ENCODE measurements at places on chromosomes 7 and 10.
A peak's percentile ranks its signal among the peaks of the same experiment; 100 is the strongest.

DNA sequence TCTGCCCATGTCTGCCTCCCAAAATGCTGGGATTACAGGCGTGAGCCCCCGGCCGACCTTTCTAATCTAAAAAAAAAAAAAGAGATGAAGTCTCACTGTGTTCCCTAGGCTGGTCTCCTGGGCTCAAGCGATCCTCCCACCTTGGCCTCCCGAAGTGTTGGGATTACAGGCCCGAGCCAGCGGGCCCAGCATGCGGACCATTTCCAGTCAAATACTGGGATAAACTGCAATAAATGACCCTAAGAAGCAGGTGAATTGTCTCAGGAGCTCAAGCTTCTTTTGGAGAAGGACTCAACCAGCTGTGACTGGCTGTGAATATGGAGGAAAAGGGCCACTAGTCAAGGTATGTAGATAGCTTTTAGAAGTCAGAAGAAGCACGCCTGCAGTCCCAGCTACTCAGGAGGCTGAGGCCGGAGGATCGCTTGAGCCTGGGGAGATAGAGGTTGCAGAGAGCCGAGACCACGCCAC lies 550 bp upstream of the CREM start:
- no peak for DNase-seq

- DNase-seq, result no peak
These were observed 6.9 kb downstream of the FRAT2 start for GRCh38 chr10:97327348-97328294.

- DNase-seq, result no peak
These were observed 2.0 kb upstream of the PITX3 start for GRCh38 chr10:102243309-102243708.

- DNase-seq, result no peak
These were observed 952 bp downstream of the SRRM3 start for GRCh38 chr7:76202666-76203030.

- DNase-seq, result peak; percentile 15
These were observed 69.8 kb downstream of the LSMEM1 start for GRCh38 chr7:112550468-112551060.

- no peak for DNase-seq
These were observed 412.5 kb upstream of the SEMA3C start for GRCh38 chr7:81331061-81332018.

GRCh38 chr7:30835396-30835915 lies 64.2 kb downstream of the MINDY4 start:
- no peak for DNase-seq

GRCh38 chr7:24824896-24825295 lies 67.6 kb upstream of the GSDME start:
- no peak for DNase-seq

DNA sequence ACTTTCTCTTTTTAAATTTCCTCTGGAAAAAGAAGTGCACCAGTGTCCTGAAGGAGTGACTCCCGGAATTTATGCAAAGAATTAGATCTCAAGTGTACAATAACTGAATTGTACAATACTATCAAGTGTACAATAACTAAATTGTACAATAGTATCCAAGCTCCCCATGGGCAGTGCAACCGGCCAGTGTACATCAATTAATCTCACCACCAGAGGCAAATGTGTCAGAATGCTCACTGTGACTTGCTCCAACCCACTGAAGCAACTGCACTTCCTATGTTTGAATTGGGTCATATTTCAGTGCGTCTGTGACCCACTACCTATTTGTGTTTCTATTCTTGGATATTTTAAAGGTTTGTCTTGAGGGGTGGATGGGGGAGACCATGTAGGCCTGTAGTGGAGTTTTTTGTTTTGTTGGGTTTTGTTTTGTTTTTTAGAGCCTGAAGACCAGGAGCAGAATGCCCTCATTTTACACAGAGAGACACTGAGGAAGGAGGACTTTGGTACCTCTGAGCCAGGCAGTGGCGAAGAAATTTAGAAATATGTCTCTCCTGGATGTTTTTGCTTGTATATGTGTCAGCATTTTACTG lies 78.5 kb upstream of the CTTNBP2 start:
- DNase-seq, result no peak

DNA sequence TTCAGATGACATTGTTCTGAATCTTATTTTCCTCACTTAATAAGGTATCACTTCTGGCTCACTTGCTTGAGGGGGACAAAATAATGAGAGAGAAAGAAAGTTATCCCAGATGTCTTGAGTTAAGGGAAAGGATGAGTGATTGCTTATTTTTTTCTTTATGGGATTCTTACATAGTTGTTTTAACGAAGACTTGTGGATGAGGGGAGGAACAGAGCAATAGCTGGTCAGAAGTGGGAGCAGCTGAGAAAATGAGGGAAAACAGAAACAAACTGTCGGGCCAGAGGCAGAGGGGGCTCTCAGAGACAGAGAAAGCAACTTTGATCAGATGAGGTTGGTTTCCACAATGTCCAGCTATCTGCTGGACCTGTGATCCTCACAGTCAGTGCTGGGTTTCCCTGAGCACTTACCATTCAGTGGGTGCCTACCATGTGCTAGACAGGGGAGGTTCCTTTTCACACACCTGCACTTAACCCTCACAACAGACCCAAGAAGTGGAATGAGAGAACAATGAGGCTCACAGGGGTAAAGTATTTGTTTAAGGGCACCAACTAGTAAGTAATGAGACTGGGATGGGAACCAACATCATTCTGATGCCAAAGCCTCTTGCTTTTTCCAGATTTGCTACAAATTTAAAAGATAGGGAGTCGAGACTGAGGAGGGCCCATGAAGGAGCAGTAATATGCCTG lies 64.2 kb downstream of the BICC1 start:
- DNase-seq, result no peak

GRCh38 chr7:35022725-35023124 lies 14.6 kb downstream of the DPY19L1 start:
- DNase-seq, result no peak

DNA sequence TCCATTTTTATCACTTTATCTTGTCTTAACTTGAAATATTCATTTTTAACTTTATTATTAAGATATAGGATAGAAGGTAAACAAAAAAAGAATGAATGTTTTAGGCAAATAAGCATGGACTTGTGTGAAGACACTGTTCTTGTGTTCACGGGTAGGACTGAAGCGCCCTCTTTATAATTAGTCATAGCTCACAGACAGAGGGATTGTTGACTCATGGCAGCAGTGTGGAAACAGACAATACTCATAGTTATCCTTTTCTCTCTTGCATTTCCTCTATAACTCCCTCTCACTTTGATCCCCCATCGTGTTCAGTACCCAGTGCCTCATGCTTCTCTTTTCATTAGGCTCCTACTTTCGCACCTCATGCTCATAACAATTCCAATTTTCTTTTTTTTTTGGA lies 731.8 kb downstream of the PHTF2 start:
- DNase-seq, result no peak

DNA sequence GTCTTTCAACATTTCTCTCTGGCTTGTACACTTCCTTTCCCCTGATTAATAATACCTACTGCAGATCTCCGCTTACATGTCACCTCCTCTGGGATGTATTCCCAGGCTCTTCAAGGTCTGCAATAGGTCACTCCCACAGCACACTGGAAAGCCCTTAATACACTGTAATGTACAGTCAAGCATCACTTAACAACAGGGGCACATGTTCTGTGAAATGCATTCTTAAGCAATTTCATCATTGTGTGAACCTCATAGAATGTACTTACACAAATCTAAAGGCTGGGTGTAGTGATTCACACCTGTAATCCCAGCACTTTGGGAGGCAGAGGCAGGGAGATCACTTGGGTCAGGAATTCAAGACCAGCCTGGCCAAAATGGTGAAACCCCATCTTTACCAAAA lies 1.9 kb downstream of the COX15 start:
- DNase-seq, result peak; percentile 35

DNA sequence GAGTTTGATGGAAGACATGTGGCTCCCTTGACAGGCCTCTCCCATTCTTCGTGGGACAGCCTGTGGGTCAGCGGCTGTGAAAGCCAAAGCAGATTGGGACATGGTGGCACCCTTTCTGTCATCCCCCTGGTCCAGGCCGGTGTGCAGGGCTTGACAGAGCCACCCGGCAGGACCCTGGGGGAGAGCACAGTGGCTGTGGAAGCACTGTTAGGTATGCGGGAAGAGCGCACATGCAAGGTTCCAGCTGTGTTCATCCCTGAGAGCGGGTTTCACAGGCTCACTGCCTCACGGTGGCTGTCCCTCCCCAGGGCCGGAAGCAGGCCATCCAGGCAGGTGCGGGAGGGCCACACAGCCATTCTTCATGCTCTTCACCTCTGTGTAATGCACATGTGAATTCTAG lies 29.8 kb downstream of the SHH start:
- no peak for DNase-seq
